Chondrocyte (in vitro differentiated cells): ENCODE measurements at places on chromosomes 3 and 15. TPM values are rescaled to one million over a fixed set of nuclear protein-coding genes. Genes with fewer than 3 reads are reported as not detected.

- no peaks in the 10 kb centered on the region for H3K27me3 ChIP-seq
- no peak overlapping the region for H3K4me3 ChIP-seq
- no peaks in the 10 kb centered on the region for H3K36me3 ChIP-seq
- DNase-seq: no peak
- no peaks in the 10 kb centered on the region for H3K4me1 ChIP-seq
Observed at GRCh38 chr3:145939431-145939830, 221.6 kb downstream of the PLOD2 start.

RAP2B gene
- total RNA-seq: 10.6 to 12.3 TPM (median 11.0 TPM) in 3 replicates

DNA sequence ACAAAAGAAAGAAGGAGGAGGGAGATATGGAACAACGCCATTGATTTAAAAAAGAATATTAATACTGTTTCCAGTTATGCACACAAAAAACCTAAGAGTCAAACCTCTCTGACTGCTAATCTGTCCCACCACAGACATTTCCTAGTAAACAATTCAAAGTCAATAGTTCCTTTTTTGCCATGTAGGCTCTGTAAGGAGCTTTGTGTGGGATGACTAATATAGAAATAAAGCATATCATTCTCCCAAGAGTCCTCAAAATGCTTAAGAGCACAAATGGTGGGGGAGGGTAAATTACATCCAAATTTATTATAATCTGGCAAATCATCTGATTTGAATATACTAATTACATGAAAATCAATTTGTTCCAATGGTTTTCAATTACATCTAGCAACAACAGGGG lies 155.9 kb upstream of the CNTN4 start:
- no peak overlapping the region for H3K4me3 ChIP-seq
- no peak overlapping the region for H3K27ac ChIP-seq
- H3K27me3 ChIP-seq: no peaks in the 10 kb centered on the region
- H3K36me3 ChIP-seq: no peaks in the 10 kb centered on the region
- no peak for DNase-seq

DNA sequence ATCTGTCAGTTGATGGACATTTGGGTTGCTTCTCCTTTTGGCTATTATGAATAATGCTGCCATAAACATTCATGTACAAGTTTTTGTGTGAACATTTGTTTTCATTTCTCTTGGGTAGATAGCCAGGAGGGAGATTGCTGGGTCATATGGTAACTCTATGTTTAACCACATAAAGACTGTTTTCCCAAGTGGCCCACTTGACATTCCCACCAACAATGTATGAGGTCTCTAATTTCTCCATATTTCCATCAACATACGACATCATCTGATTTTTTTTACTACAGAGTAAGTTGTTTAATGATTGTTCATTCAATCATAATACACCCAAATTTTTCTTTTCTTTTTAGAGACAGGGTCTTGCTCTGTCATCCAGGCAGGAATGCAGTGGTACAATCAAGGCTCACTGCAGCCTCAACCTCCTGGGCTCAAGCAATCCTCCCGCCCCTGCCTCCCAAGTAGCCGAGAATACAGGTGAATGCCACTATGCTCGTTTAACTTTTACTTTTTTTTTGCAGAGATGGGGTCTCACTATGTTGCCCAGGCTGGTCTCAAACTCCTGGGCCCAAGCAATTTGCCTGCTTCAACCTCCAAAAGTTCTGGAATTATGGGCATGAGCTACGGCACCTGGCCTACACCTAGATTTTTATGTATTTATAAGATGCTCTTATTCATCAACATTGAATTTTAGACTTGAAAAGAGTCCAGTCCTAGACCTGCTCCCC lies 6.8 kb downstream of the IP6K1 start:
- H3K4me1 ChIP-seq: peaks cover 24% of the 10 kb centered on the region
- peak; percentile 19 for DNase-seq
- H3K36me3 ChIP-seq: peaks cover 3% of the 10 kb centered on the region
- H3K27ac ChIP-seq: no peak overlapping the region

- peaks cover 51% of the 10 kb centered on the region for H3K4me1 ChIP-seq
- no peaks in the 10 kb centered on the region for H3K36me3 ChIP-seq
- no peak overlapping the region for H3K4me3 ChIP-seq
Observed at GRCh38 chr15:63463793-63464192, 40.6 kb upstream of the USP3 start.

- no peaks in the 10 kb centered on the region for H3K36me3 ChIP-seq
- H3K27ac ChIP-seq: no peak overlapping the region
- no peaks in the 10 kb centered on the region for H3K4me1 ChIP-seq
- no peak overlapping the region for H3K4me3 ChIP-seq
- no peak for DNase-seq
Observed at GRCh38 chr3:62777674-62778073, 97.5 kb downstream of the CADPS start.

- peaks cover 16% of the 10 kb centered on the region for H3K4me1 ChIP-seq
- peaks cover 3% of the 10 kb centered on the region for H3K36me3 ChIP-seq
- no peak overlapping the region for H3K27ac ChIP-seq
- H3K4me3 ChIP-seq: no peak overlapping the region
Observed at GRCh38 chr15:62163397-62164013, 1.6 kb downstream of the C2CD4B start.
